Activated CD8-positive, alpha-beta memory T cell treated with anti-CD3 and anti-CD28 coated beads for 24 hours (primary cell): ENCODE measurements at places on chromosomes 5 and 9.

- DNase-seq = peak; percentile 17
Measured at GRCh38 chr5:32319392-32319791, 6.7 kb upstream of the MTMR12 start.

GRCh38 chr5:16160706-16161105 lies 18.9 kb downstream of the MARCHF11 start:
- DNase-seq = no peak

DNA sequence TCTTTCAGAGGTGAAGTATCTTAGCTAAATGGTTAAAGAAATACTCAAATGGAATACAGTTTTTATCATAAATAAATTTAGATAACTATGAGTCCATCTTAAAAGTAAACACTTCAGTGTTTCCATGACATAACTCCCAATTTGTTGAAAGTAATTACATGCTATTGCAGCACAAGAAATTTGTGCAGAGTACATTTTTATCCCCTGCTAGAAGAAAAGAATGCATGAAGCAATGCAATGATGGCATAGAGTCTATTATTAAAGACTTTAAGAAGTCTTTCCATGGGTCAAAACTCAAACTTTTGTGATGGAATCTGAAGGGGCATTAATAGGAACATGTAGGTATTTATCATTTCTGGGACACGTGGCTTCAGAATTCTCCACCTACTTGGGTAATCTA lies 106.6 kb upstream of the DPYSL3 start:
- DNase-seq = no peak

DNA sequence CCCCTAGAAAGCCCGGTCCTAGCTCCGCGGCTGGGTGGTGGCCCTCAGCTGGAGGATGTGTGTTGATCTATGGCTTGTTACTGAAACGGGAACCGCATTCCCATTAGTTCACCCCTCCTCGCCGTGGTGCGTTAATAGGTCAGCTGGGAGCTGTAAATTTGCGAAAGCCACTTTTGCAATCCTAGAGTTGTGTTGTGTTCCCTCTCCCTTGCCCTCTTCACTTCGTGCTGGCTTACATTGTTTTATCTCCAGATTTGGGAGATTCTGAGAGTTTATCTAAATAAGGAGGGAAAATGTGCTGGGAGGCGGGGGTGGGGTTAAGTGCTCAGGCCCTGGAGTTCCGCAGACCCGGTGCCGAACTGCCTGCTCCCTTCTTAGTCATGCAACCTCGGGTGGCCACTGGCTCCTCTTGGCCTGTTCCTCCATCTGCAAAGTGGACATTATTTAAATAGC lies 62.8 kb downstream of the HMCN2 start:
- DNase-seq = no peak

- peak; percentile 62 for DNase-seq
Measured at GRCh38 chr5:5422819-5423515, 490 bp downstream of the ICE1 start.

- no peak for DNase-seq
Measured at GRCh38 chr9:19479874-19480273, 71.1 kb downstream of the ACER2 start.

- DNase-seq = no peak
Measured at GRCh38 chr5:1185629-1186350, 15.6 kb upstream of the SLC6A19 start.
